Amniotic epithelial cell (primary cell): ENCODE measurements at places on chromosomes 5 and 9.
A peak's percentile ranks its signal among the peaks of the same experiment; 100 is the strongest.

DNA sequence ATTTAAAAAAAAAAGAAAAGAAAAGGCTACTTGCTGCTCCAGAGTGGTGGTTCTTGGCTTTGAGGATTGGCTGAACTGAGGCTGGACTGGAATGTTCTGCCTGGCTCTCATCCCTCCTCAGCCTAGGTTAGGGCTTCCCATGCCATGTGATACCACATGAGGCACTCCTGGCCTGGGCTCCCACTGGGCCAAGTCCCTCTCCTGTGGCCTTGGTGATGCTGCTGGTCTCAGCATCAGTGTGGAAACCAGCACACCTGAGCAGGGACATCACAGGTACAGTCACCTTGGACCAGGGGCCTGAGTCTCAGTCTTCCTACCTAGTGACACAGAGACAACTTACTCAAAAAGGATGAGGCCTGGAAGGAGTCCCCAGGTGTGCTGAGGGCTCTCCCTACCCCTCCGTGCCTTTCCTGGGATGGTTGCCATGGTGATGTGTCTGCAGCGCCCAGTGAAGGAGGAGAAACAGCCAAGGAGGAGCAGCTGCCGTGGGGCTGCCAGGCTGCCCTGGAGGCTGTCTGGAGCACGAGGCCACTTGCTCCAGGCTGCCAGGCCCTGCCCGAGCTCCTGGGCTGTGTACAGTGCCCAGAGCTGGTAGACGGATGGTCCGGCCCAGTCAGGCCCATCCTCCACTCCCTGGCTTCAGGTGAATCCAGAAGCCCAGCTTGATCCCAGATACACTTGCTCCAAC, 71.0 kb downstream of the WNK2 start:
- no peak for DNase-seq

DNA sequence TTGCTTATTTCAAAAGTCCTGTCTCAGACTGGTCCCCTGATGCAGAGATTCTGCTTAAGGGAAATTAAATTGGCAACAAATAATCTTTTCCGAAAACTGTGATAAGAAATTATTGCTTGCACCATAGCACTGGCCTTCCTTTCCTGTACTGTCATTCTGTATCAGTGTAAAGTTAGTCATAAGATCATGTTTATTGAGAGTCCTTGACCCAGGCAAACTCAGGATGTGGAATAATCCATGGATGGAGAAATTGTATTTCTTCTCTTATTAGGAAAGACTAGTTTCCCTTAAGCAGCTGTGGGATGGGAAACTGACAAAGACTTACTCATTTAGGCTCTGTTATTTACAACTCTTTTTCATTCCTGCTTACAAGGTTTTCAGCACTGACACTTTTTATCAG, 83.0 kb upstream of the RANBP6 start:
- peak; percentile 91 for DNase-seq

DNA sequence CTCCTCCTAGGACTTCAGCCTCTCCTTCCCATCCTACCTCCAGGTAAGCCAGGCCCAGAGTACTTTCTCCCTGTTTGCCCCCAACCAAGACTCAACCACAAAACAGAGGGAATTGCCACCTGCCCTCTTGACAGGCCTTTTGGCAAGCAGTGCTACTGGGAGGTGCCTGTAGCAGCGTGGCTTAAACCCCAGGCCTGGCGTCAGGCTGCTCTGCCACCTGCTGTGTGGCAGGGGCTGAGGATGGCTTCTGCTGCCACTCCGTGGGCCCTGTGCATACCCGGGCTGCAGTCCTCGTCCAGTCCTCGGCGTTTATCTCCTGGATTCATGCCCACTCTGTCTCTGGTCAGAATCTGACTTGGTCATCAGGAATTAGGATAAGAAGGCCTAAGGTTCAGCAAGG, 163.1 kb downstream of the PAX5 start:
- DNase-seq, result no peak

GRCh38 chr9:137064027-137064879, 6.1 kb downstream of the SAPCD2 start:
- DNase-seq, result no peak

GRCh38 chr9:96398582-96399324, 15.2 kb upstream of the SLC35D2 start:
- DNase-seq, result peak; percentile 8

DNA sequence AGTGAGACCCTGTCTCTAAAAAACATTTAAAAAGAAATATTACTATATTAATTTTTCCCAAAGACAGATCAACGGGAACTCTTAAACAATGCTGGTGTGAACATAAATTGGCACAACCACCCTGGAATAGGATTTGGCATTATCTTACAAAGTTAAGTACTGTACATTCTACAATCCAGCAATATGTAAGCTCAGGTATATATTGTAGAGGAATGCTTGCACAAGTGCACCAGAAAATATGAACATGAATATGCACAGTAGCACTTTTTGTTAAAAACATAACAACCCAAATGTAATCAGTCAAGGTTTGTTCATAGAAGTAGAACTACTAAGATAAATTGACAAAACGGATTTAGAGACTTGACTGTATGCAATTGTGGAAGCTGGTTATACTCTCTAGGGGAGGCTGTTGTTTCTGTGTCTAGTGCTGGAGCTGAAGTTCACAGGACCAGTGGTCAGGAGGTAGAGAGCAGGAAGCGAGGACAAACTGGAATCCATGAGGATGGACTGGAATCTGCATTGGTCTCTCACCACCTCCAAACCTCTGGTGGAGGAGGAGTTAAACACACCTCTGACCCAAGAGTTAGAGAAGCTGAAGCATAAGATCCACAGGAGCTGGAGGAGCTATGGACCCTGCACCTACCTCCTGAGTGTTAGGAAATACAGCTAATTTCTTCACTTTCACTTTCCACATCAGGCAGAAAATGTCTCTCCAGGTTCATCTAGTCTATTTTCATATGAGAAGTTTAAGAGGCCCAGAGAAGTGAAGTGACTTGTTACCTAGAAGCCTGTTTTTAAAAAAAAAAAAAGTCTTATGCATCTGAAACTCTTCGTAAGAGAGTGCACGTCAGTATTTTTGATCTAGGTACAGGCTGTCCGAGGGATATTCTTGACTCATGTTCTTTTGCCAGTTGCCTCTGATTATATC, 20.3 kb upstream of the RIC1 start:
- DNase-seq, result peak; percentile 60

GRCh38 chr9:135328485-135329417, 150.8 kb upstream of the PPP1R26 start:
- no peak for DNase-seq

GRCh38 chr5:66864240-66864884, 268.2 kb downstream of the MAST4 start:
- DNase-seq, result peak; percentile 72

GRCh38 chr9:106799152-106799551, 63.8 kb upstream of the ZNF462 start:
- DNase-seq, result peak; percentile 84

DNA sequence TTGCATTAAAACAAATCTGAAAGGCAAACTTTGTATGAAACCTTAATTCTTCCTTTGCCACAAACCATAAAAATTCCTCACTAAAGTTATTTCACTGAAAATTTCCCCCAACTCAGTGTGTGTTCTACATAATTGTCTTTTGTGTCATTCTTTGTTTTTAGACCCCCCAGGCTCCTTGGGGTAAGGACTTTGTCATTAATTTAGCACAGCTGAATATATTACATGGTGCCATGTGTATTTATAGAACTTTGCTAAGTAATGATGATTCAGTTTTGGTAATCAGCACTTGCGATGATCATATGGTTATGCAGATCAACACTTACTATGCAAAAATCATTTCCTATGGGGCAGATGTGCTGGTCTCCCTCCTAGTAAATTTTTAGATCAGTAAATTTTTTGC, 712.1 kb upstream of the MEF2C start:
- no peak for DNase-seq

GRCh38 chr5:92328584-92329259, 945.6 kb upstream of the ARRDC3 start:
- DNase-seq, result no peak

DNA sequence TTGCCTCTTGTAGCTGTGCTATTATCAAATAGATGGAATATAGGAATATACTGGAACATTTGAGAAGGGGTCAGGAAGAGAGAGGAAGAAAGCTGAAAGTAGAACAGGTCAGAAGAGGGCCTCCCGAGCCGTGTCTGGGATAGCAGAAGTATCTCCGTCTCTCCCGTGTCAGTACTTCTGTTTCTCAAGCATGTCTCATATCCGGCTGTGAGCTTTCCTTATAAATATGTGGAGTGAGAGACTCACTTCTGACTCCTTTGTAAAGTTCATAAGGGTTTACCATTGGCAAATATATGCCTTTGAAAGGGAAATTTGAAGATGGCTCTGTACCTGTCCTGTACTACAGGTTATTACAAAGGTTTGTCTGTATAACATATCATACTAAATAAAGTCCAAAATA, 50.3 kb downstream of the MOCS2 start:
- peak; percentile 77 for DNase-seq

DNA sequence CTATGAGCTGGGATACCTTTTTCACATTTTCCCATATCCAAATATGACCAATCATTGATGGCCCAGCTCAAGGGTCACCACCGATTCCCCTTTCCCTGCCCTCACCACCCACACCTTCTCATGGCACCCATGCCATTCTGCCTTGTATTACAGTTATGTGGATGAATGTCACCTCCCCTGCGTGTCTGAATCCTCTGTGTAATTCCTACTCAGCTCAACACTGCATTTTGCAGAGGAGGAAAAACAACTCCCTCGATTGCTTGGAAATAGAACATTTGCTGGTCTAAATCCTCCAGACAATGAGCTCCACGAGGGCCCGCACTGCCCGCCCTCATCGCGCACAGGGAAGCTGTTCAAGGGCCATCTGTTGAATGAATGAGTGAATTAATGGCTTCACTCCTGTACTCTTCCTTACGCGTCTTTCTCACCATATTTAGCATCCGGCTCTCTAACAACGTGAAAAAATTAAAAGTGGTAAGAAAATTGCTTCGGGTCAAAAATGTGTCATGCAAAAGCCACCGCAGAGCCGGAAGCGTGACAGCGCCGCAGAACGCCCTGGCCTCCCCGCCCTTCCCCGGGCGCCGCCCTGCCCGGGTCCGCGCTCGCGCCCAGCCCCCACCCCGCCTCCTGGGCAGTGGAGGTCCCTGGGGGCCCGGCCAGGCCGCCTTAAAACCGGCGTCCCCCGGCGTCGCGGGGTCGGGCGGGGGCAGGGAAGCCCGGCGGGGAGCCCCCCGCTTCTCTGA, 704 bp downstream of the SUSD1 start:
- DNase-seq, result no peak

- DNase-seq, result peak; percentile 67
These were observed 216.7 kb downstream of the SMARCA2 start for GRCh38 chr9:2231829-2232228.

DNA sequence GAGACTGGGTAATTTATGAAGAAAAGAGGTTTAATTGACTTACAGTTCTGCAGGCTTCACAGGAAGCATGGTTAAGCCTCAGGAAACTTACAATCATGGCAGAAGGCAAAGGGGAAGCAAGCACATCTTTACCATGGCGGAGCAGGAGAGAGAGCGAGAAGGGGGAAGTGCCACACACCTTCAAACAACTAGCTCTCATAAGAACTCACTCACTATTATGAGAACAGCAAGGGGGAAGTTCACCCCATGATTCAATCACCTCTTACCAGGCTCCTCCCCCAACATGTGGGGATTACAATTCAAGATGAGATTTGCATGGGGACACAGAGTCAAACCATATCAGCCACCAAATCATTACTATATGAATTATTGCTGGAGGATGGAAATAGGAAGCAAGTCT, 30.3 kb upstream of the STX17 start:
- DNase-seq, result no peak

- peak; percentile 54 for DNase-seq
These were observed 1951.4 kb upstream of the WWC1 start for GRCh38 chr5:166340039-166340438.

DNA sequence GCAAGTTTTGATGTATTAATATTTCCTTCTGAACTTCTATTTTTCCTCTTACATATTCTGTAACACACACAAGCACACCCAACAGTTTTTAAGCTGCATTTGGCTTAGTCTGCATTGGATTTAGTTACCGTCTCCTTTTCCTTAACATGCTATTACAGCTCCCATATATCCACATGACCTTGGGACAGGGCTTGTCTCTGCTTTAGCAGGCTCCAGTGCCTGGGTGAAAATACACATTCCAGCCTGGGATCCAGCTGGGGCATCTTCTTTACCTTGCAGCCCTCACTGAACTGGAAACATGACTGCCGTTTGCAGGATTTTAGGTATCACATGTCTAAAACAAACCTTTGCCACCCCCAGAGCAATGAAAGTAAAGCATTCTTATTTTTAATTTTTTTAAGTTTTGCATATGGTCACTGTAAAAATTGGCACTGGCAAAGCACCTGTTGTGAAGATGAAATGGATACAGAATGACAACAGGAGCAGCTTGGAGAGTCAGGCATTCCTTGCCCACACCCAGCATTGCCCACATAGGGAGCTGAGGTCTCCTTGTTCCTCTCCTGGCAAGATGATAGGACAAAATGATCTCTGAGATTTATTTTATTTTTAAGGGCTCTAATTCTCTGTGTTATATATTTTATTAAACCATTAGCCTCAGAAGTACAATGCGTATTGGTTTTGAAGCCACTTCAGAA, 4.0 kb downstream of the GADD45G start:
- DNase-seq, result no peak

- DNase-seq, result no peak
These were observed 248.5 kb downstream of the PBX3 start for GRCh38 chr9:125995706-125996105.

GRCh38 chr9:70013598-70014196, 30.0 kb upstream of the MAMDC2 start:
- DNase-seq, result peak; percentile 100

DNA sequence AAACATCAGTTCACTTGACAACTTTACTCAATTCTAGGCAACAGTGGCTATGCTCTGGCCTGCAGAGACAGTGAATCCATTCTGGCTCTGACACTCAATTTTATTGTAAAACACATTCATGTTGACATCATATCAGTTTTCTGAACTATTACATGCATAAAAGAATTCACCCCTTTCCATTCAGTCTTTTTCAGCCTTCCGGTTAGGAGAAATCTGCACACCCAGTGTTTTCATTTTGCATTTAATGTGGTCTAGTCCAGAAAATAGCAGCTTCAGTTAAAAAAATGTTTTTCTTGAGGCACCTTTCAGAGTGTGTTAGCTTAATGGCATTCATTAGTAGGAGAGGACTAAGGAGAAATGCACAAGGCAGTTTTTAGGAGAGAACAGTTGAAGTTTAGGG, 95.1 kb downstream of the PBX3 start:
- DNase-seq, result no peak

DNA sequence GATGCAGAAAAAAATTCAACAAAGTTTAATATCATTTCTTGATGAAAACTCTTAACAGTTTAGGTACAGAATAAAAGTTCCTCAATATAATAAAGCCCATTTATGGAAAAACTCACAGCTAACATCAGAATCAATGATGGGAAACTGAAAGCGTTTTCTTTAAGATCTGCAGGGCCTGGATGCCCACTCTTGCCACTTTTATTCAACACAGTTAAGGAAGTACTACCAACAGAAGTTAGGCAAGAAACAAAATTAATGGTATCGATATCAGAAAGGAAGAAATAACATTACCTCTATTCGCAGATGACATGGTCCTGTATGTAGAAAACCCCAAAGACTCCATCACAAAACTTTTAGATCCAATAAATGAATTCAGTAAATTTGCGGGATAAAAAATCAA, 542.4 kb upstream of the RGMB start:
- DNase-seq, result no peak

- DNase-seq, result peak; percentile 29
These were observed 17.2 kb upstream of the GCNT1 start for GRCh38 chr9:76441551-76442322.
